Motor neuron (in vitro differentiated cells): ENCODE measurements at places on chromosomes 5 and 9.

DNA sequence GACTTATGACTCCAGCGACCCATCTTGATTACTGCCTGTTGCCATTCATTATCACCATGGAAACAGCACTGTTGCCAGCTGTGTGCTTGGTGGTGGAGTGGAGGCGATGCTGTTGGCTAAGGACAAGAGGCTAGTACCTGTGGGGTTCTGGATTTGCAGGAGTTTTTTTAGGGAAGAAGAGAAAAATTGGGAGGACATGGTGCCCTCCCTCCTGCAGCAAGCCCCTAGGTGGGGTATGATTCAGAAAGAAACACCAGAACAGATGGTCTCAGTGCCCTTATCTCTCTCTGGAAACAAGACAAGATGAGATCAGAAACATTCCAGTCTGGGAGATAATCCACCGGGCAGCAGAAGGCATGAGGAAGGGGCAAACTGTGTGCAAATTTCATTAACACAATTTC lies 87.8 kb upstream of the TLR4 start:
- peak; percentile 90 for ATAC-seq

- no peak for ATAC-seq
Measured at GRCh38 chr9:98501819-98502218, 206.9 kb downstream of the GABBR2 start.

GRCh38 chr5:173789031-173789920 lies 98.9 kb upstream of the CPEB4 start:
- ATAC-seq = peak; percentile 30

- ATAC-seq = no peak
Measured at GRCh38 chr9:138070815-138071214, 193.2 kb downstream of the CACNA1B start.

DNA sequence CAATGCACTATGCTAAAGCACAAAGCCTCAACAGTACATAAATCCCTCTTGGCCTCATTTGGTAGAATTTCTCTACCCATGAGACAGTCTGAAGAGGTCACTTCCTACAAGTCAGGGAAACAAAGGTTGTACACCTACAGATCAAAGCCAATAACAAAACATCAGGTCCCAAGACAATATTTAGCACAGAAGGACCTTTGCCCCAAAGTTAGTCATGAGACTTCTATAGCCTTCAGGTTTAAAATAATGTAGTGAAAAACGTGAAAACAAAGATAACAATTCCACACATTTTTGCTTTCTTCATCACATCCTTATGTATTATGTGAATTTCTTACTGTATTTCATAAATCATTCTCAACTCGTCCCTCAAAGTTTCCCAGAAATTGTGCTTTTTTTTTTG lies 15.8 kb downstream of the AFF4 start:
- ATAC-seq = no peak

GRCh38 chr5:95763941-95764340 lies 32.8 kb downstream of the RHOBTB3 start:
- ATAC-seq = peak; percentile 35

- ATAC-seq = no peak
Measured at GRCh38 chr5:177431317-177432142, 5.1 kb downstream of the GRK6 start.

GRCh38 chr9:108077556-108077955 lies 588.0 kb upstream of the KLF4 start:
- ATAC-seq = no peak

DNA sequence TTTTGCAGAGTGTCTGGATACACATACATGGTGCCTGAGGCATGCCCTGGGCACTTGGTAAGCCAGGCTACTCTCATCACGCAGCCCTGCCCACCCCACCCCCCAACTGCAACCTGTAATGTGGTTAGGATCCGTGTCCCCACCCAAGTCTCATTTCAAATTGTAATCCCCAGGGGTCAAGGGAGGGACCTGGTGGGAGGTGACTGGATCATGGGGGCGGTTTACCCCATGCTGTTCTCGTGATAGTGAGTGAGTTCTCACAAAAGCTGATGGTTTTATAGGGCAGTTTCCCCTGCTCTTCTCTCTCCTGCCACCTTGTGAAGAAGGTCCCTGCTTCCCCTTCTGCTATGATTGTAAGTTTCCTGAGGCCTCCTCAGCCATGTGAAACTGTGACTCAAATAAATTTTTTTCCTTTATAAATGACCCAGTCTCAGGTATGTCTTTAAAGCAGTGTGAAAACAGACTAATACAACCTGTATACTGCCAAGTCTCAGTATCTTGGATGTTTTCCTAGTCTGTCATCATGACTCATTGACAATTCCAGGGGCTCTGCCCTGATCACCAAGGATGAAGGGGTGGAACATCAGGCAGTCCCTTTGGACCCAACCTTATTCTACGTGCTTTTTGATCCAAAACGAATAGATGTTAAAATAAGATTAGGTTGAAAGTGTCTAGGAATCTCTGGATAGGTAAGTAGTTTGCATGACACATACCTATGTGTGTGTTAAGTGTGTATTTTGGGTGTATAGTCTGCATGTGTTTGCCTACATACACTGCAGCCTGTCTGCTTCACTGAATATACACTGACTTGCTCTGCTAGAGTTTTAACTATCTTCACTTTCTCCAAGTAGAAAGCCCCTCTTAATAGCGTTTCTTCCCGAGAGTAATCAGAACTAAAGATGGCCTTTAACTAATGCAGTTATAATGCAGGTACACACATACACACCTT lies 293.8 kb downstream of the SLIT3 start:
- ATAC-seq = peak; percentile 24

DNA sequence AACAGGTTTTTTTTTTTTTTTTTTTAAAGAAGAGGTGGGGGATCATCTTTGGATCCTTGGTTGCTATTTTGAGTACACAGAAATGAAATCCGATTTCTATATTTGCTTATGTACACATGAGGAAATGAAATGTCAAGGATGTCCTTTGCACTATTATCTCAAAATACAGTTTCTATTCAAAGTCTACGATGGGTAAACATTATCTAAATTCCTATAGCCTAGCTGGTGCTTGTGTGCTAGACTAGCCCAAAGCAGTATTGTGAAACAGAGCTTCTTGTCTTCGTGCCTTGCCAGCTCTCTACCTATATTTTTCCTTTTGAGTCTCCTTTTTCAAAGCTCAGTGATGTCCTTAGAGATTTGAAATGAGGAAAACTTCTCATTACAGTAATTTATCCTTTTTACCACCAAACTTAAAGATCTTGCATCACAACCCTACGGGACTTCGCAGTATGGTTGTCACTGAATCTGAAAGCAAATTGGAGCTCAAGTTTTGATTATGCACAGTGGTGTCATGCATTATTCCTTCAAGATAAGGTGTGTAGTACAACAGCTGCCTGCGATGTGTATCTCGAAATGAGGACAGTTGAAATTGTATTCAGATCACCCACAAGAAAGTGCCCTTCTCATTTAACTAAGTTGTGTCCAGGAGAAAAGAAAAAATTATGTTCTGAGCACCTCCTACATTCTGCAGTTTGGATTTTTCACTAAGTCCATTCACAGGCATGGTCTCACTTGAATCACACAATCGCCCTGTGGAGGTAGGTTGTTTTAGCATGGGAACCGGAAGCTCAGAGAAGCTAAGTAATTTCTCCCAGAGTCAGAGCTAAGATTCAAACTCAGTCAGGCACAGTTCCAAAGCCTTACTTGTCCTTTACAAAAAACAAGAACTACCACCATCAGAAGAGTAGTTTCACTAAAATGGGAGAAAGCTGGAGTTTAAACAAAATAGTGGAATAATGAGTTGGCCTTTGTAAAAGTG lies 379.0 kb downstream of the GLIS3 start:
- no peak for ATAC-seq

DNA sequence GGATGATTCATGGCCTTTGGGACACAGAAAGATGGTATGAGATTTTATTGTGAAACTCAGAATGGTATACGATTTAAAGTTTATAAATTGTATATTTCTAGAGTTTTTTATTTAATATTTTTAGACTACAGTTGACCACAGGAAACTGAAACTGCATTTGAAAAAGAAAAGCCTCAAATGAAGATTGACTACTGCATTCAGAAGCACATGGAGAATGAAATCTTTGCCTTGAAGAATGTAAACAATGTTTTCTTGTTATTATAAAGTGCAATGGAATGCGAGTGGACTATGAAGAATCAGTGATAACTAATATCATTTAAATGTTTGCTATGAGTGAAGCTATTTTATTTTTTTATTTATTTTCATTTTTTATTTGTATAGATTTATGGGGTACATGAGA lies 169.1 kb upstream of the CDH18 start:
- no peak for ATAC-seq

DNA sequence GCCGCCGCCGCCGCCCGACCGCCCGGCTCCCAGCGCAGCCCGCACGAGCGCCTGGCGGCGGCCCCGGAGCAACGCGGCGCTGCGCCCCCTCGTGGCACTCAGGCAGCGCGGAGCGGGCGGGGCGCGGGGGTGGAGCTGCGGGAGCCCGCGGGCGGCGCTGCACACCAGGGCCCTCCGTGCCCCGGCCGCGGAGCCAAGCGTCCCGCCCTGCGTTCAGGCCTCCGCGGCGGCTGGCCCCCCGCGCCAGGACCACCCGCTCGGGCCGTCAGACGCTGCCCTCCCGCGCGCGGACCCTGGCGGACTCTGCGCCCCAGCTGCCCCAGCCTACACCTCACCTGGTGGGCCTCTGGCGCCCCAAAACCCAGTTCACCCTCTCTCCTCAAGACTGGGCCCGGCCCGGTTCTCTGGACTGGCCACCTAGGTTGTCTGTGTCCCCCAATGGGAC lies at the start of gene RASGEF1C:
Gene RASGEF1C, minus strand, starts transcription at position 75 of the 445 bp plus-strand sequence. CDS start 71,159 bp downstream, outside the sequence.
- ATAC-seq = peak; percentile 98

GRCh38 chr9:91908293-91908623 lies 41.8 kb downstream of the ROR2 start:
- ATAC-seq = no peak

GRCh38 chr5:174412941-174413340 lies 311.4 kb upstream of the MSX2 start:
- ATAC-seq = no peak

GRCh38 chr9:80125731-80126264 lies 554.0 kb downstream of the TLE4 start:
- ATAC-seq = no peak
